Heart right ventricle (tissue), 16 donors: ENCODE measurements at places on chromosomes 6 and 20. TPM values are rescaled to one million over a fixed set of nuclear protein-coding genes. Genes with fewer than 3 reads are reported as not detected.
A peak's percentile ranks its signal among the peaks of the same experiment; 100 is the strongest.

- H3K27ac ChIP-seq = no peak overlapping the region
- no peaks in the 10 kb centered on the region for H3K27me3 ChIP-seq
- no peak for DNase-seq
- H3K4me3 ChIP-seq = no peak overlapping the region
Observed at GRCh38 chr6:166958926-166959861, 2.8 kb upstream of the RNASET2 start.

DNA sequence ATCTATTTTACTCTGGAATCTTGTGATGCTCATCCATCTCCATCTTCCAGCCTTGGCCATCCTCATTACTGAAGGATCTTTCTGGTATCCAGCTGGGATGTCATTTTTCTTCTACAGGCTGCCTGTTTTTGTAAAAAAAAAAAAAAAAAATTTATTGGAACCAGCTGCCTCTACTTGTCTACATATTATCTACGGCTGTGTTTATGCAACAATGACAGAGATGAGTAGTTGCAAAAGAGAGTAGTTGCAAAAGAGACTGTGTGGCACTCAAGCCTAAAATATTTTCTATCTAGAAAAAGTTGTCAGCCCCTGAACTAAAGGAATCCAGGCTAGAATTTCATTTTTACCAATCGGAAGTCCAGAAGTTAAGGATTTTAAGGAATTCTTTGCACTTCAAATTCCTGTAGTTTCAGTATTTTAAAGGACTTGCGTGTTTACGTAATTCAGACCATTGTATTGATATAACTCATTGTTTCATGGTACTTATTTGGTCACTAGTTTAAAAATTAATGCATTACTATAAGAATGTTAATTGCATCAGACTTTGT, 38.6 kb upstream of the PLCG1 start:
- no peaks in the 10 kb centered on the region for H3K27me3 ChIP-seq
- peaks cover 99% of the 10 kb centered on the region for H3K36me3 ChIP-seq
- no peak overlapping the region for H3K27ac ChIP-seq
- no peaks in the 10 kb centered on the region for H3K4me1 ChIP-seq
- no peak overlapping the region for H3K4me3 ChIP-seq

DNA sequence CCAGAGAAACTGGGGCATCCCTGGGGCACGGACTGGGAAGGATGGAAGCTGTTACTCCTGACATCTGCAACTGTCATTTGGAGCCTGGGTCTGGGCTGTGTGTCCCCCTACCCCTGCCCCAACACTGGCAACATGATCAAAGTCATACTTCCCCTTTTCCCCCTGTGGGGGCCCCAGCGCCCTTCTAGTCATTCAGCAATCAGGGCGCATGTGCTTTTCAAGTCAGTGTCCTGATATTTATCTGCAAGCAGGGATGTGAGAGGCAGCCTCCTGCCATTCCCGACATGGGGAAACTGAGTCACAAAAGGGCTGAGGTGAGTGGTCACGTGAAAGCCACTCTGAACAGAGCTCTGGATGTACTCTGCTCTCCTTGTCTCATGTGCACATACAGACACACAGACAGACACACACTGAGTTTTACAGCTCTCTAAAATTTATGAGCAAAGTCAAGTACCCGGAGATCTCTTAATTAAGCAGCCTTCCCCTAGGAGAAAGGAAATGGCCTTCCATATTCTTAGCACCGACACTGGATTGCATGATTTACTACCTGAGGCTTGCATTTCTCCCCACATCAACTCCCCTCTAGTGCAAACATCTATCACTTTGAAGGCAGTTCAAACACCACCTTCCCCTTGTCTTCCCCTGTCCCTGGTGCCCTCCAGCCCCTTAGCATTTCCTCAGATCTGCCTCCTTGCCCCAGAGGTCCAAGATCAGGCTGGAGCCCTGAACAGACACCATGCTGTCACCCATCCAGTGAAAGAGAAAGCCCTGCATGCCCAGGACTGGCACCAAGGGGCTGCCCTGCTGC, 170.7 kb downstream of the CDC5L start:
- no peaks in the 10 kb centered on the region for H3K36me3 ChIP-seq
- H3K4me1 ChIP-seq = peaks cover 14% of the 10 kb centered on the region
- DNase-seq = no peak
- H3K27ac ChIP-seq = no peak overlapping the region
- peaks cover 30% of the 10 kb centered on the region for H3K27me3 ChIP-seq

OSBPL2 gene
- total RNA-seq = 55.7 TPM

- H3K36me3 ChIP-seq = no peaks in the 10 kb centered on the region
- H3K4me1 ChIP-seq = no peaks in the 10 kb centered on the region
- no peaks in the 10 kb centered on the region for H3K27me3 ChIP-seq
- no peak overlapping the region for H3K4me3 ChIP-seq
Observed at GRCh38 chr6:22214314-22214713, 82.5 kb downstream of the PRL start.

LTA gene
- not detected for total RNA-seq

- DNase-seq = no peak
- H3K4me1 ChIP-seq = no peaks in the 10 kb centered on the region
Observed at GRCh38 chr6:140817176-140817575, 1315.5 kb upstream of the GJE1 start.

RNF39 gene
- total RNA-seq = not detected

BNIP5 gene
- total RNA-seq = not detected

CCN6 gene
- total RNA-seq = not detected

DNA sequence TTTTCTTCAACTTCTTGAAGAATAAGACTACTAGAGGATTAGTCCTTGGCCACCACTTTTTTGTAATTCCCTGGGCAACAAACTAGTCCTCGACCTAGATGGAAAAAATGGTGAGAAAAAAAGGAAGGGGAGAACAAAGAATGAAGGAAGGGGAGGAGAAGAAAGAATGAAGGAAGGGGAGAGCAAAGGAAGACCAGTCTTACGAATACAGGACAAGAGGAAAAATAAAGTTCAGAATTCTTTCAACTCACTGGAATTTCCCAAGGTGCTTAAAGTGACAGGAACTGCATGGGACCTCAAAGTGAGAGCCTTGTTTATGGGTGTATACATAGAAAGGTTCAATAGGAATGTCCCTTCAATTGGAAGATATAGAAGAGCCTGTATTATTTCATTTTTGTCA, 509.3 kb upstream of the JARID2 start:
- H3K27ac ChIP-seq = no peak overlapping the region
- H3K36me3 ChIP-seq = no peaks in the 10 kb centered on the region
- no peak overlapping the region for H3K4me3 ChIP-seq
- H3K27me3 ChIP-seq = no peaks in the 10 kb centered on the region
- H3K4me1 ChIP-seq = no peaks in the 10 kb centered on the region
- no peak for DNase-seq

DNA sequence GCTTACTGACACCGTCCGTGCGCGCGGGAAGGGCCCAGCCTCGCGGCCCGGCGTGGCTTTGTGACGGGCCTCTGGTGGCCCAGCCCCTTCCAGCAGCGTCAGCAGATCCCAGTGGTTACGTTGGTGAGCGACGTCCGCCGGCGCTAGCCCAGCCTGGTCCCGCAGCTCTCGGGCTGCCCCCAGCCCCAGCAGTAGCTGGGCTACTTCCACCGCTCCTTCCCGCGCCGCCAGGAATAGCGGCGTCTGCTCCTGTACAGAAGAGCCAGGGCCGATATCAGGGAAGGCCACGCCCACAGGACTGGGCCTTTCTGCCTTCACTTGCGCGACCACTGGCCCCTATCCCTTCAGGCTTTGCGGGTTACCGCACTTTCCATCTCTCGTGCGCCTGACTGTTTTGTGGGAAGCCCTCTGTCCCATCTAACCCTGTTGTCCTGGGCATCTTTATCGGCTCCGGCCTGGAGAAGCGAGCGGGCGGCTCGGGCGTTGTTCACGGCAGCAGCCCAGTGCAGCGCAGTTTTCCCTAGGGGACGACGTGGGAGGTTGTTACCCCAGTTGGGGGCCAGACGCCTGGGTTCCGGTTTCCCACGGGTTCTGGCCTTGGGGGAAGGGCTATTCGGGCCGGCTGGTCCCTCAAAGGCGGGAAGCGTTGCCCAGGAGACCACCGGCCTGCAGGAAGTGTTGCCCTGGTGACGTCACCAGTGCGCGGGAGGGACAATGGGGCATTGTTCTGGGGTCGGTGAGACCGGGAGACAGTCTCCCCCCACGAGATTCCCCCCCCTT, 3.6 kb upstream of the GPSM3 start:
- peak overlapping the region; percentile 71 for H3K4me3 ChIP-seq
- H3K27me3 ChIP-seq = no peaks in the 10 kb centered on the region
- peaks cover 52% of the 10 kb centered on the region for H3K36me3 ChIP-seq
- peak overlapping the region; percentile 100 for H3K27ac ChIP-seq
- peaks cover 6% of the 10 kb centered on the region for H3K4me1 ChIP-seq
- peak; percentile 92 for DNase-seq

GRCh38 chr6:95364016-95364604, 213.2 kb upstream of the MANEA start:
- no peak overlapping the region for H3K27ac ChIP-seq
- no peak for DNase-seq
- H3K4me3 ChIP-seq = no peak overlapping the region
- H3K36me3 ChIP-seq = no peaks in the 10 kb centered on the region

GPX5 gene
- not detected for total RNA-seq

DNA sequence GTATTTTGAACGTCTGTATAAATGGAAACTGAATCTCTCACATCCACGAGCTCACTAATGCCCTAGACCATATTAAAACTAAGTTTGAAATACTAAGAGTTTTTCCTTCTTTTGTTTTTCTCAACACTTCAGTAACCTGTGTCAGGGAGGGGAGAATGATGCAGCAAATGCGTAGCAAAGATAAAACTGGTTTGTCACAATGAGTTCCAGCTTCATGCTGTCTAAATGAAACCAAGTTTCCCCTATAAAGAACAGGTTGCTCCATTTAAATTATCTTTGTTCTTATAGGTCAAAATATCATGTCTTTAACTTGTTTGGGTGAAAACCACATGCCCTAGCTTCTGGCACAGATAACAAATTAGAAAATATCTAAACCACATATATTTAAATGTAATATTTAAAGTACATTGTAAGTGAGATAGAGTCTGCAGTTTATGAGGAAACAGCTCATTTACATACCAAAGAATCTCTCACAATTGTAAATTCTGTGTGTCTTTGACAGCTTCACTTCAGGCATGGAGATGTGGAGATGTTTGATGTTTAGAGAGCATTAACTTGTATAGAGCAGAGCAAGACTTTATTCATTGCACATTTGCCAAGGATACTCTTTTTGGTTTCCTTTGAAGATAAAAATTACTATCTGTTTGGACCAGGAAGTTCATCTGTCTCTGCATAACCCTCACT, 7.3 kb downstream of the TRDN start:
- H3K27ac ChIP-seq = peak overlapping the region; percentile 37
- peaks cover 14% of the 10 kb centered on the region for H3K4me1 ChIP-seq

GRCh38 chr6:32430179-32430578, 9.5 kb upstream of the HLA-DRA start:
- DNase-seq = no peak
- no peak overlapping the region for H3K4me3 ChIP-seq
- H3K4me1 ChIP-seq = no peaks in the 10 kb centered on the region
- H3K36me3 ChIP-seq = no peaks in the 10 kb centered on the region
- H3K27me3 ChIP-seq = peaks cover 6% of the 10 kb centered on the region

OR2J3 gene
- total RNA-seq = not detected

GRCh38 chr6:25628471-25629197, 23.4 kb upstream of the SCGN start:
- no peak overlapping the region for H3K4me3 ChIP-seq
- H3K4me1 ChIP-seq = no peaks in the 10 kb centered on the region
- H3K27me3 ChIP-seq = no peaks in the 10 kb centered on the region

ZC2HC1B gene
- total RNA-seq = 0.28 TPM

DNA sequence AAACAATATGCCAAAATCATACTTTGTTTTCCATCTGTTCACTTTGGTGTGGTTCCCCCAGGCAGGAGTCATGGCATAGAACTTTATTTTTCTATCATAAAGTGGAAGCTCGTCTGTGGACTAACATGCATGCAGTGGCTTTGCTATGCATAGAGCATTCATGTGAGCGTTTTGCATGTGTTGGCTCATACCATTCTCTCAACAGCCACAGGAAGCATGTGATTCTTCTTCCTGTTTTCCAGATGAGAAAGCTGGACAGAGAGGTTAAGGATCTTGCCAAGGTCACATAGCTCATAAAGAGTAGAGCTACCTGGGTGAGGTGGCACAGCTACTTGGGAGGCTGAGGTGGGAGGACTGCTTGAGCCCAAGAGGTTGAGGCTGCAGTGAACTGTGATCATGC, 123.4 kb upstream of the HDGFL1 start:
- peaks cover 58% of the 10 kb centered on the region for H3K4me1 ChIP-seq
- DNase-seq = no peak
- no peak overlapping the region for H3K27ac ChIP-seq
- no peak overlapping the region for H3K4me3 ChIP-seq

- H3K4me3 ChIP-seq = no peak overlapping the region
- H3K27ac ChIP-seq = no peak overlapping the region
- no peak for DNase-seq
- no peaks in the 10 kb centered on the region for H3K27me3 ChIP-seq
- no peaks in the 10 kb centered on the region for H3K36me3 ChIP-seq
Observed at GRCh38 chr6:28235912-28236452, 10.9 kb downstream of the ZSCAN9 start.

CST1 gene
- not detected for total RNA-seq

ZNF334 gene
- 1.6 TPM for total RNA-seq

- H3K36me3 ChIP-seq = no peaks in the 10 kb centered on the region
- H3K4me3 ChIP-seq = no peak overlapping the region
- H3K27me3 ChIP-seq = no peaks in the 10 kb centered on the region
- DNase-seq = no peak
- H3K27ac ChIP-seq = no peak overlapping the region
- no peaks in the 10 kb centered on the region for H3K4me1 ChIP-seq
Observed at GRCh38 chr6:139931747-139932146, 557.3 kb upstream of the CITED2 start.

- no peaks in the 10 kb centered on the region for H3K4me1 ChIP-seq
- H3K27ac ChIP-seq = no peak overlapping the region
- no peaks in the 10 kb centered on the region for H3K36me3 ChIP-seq
- H3K4me3 ChIP-seq = no peak overlapping the region
Observed at GRCh38 chr6:48986845-48987244, 476.2 kb downstream of the MMUT start.

RSPH9 gene
- total RNA-seq = not detected

- no peaks in the 10 kb centered on the region for H3K27me3 ChIP-seq
- H3K36me3 ChIP-seq = no peaks in the 10 kb centered on the region
- H3K27ac ChIP-seq = no peak overlapping the region
- no peak overlapping the region for H3K4me3 ChIP-seq
- H3K4me1 ChIP-seq = no peaks in the 10 kb centered on the region
- DNase-seq = no peak
Observed at GRCh38 chr6:5878792-5879191, 127.9 kb downstream of the NRN1 start.

LY6G6D gene
- not detected for total RNA-seq

MAP3K5 gene
- total RNA-seq = 28.1 TPM
